ENCODE measurements at places on chromosomes 1 and 21.

GRCh38 chr1:200671235-200671786 is 1.6 kb upstream of the DDX59 start:
- no peak for DNase-seq

DNA sequence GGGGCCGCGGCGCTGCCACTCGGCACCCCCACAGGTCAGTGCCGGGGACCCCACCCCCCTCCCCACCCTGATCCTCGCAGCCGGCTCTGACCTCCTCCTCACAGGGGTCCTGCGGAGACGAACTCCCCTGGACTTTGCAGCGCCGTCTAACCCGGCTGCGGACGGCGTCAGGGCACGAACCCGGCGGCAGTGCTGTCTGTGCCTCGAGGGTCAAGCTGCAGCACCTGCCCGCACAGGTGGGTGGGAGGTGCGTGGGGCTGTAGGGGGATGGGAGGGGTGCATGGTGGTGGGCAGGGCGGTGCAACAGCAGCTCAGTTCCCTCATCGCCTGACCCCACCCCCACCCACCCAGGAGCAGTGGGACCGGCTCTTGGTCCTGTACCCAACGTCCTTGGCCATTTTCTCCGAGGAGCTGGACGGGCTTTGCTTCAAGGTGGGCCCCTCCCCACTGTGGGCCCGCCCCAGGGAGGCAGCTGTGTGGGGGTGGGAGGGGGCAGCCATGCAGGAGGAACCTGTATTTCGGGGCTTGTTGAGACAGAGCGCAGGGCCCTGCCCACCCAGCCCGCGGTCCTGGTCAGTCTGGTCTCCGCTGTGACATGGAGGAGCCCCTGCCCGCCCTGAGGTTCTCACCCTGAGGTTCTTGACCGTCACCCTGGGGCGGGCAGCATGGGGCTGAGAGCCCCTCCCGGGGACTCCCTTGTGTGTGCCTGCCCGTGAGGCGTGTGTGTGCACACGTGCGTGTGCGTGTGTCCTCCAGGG is 4.9 kb downstream of the PLEKHN1 start:
- DNase-seq: no peak

DNA sequence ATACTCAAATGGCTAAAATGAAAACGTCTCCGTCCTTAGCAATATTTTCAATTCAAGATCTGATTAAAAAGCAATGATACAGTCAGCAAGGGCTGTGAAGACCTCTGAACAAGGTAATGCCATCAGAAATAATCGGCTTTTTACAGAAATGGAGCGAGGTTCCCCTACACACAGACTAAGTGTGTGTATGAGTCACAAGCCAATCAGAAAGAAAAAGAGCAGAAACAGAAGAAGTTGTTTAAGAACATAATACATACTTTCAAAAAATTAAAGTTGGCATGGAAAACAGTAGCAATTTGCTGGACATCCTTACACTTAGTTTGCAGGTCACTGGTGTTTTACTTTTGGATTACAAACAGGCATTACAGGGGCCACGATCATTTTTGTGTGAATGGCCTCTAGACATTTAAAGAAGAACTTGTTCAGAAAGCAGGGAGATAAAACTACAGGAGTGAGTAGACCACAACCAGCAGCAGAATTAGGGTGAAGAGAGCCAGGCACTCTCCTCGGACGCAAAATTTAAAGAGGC is 350.0 kb upstream of the RUNX1 start:
- no peak for DNase-seq

GRCh38 chr1:27690183-27690582 is 18.2 kb upstream of the IFI6 start:
- no peak for DNase-seq

DNA sequence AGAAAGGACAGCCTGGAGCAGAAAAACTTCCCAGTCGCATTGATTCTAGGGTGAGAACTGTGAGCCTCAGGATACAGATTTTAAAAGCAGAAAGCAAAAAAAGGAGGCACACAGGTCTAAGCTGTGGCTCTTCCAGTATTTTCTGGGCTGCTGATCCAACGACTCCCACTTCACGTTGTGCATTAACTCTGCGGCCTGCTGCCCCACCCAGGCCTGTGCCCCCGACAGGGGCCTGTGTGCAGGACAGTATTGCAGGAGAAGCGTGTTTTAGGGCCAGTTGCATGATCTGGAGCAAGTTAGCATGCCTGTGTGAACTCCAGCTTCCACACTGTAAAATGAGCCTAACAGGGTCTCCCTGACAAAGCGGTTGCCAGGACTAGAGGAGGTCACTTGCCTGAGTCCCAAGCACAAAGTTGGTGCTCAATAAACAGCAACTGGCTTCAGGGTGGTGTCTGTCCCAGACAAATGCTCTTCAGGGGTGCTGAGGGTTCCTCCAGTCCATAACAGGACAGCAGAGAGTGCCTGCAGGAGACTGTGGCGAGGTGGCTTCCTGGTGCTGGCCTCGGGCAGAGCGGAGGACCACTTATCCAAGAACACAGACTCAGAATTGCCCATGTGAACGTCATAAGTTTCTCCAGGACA is 66.8 kb upstream of the RAB4A start:
- no peak for DNase-seq

- no peak for DNase-seq
Measured at GRCh38 chr1:214718724-214719123, 115.7 kb downstream of the CENPF start.

DNA sequence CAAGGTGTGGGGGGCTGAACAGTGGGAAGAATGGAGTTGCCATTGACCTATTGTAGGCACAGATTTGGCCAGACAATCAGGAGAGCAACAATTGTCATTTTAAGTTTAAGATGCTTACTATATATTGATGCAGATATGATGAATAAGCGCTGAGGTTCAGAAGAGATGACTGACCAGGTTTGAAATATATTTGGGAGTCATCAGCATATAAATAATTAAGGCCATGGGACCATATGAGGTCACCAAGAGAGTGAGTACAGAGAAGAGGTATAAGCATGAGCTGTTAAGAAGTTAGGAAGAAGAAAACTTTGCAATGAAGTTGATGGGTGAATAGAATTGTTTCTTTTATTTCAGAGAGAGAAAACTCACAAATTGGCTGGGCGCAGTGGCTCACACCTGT is 4.5 kb upstream of the GADD45A start:
- DNase-seq: no peak

DNA sequence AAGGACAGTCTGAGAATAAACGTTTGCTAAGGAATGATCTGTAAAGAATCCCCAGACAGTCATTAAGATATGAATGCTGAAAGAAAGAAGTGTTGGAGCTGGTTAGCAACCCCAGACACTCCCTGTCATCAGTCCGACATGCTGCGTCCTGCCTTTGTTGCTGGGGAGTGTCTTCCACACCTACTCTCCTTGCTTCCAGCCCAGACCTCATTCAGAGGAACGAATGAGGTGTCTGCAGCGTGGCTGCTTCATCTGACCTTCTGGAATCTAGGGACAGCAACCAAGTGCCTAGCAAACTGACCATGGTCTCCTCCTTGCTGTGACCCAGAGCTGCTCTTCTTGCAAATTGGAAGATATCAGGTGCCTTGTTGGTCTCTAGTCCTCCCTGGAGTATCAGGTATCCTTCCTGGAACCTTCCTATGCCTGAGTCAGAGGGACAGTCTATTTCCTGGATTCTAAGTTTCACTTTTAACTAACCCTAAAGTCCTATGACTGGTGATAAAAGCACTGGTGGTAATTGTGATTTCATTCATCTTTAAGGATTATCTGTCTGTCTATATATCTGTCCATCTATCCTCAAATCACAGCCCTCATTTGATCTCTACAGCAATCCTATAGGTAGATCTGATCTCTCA is 45.3 kb downstream of the NFASC start:
- DNase-seq: no peak

- DNase-seq: no peak
Measured at GRCh38 chr1:112169517-112169916, 180.0 kb upstream of the KCND3 start.

DNA sequence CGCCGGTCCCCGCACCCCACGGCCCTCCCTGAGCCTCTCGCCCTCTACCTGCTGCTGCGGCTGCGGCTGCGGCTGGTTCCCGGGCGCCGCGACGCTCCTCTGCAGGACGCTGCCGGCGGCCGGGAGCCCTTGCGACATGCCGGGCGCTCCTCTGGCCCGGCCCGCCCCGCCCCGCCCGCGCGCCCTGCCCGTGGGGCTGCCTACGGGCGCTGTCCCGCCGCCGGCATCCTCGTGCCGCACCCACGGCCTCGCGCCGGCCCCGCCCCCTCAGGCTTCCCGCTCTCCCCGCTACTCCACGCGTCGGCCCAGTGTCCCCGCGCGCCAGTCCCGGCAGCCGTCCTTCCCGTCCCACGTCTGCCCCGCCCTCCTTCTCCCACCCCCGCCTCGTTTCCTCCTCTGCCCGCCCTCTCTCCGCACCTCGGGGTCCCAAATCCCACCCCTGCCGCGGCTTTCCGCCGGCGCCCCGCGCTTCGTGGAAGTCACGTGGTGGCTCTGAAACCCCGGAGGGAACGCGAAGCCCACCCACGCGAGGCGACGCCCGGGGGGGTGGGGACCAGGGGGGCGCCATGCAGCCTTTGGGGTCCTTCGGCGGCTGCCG is at the start of gene BATF3:
Gene BATF3, minus strand, starts transcription at position 216 of the 598 bp plus-strand sequence. Its CDS starts 78 bp downstream, at position 138.
- DNase-seq: peak; percentile 69

DNA sequence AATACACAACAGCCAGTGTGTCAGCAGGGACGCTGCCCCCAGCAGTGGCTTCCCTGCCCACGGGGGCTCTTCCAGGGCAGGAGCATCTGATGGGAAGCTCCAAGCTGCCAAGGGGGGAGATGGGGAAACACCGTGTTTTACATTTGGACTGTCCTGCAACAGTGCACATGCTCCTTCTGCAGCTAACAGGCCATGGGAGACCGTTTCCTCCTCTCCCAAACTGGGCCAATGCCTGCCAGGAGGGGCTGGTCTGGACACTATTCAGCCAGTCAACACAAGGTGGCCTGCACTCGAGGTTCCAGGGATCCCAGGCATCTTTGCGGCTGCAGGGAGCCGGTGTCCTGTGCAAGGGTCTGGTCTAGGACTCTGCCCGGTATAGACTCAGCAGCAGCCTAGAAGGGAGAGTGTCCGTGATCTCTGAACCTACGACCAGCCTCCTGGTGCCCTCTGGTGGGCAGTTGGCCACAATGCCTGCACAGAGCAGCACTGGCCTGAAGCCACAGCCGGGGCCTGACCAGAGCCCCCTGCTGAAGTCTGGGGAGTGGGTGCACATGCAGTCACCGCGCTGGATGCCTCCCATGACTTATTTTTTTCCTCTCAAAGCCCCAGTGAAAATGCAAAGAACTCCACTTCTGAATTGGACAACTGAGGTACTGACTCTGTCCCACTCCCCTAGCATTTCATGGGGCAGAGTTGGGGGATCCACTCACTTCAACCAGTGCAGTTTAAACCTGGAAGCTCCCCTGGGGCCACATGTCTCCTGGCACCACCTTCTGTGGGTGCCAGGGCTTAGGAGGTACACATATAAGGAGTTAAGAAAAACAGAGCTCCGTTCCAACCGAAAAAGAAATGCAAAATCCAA is 33.3 kb downstream of the RCC2 start:
- DNase-seq: peak; percentile 37

- no peak for DNase-seq
Measured at GRCh38 chr1:235060607-235061470, 67.8 kb downstream of the TOMM20 start.

DNA sequence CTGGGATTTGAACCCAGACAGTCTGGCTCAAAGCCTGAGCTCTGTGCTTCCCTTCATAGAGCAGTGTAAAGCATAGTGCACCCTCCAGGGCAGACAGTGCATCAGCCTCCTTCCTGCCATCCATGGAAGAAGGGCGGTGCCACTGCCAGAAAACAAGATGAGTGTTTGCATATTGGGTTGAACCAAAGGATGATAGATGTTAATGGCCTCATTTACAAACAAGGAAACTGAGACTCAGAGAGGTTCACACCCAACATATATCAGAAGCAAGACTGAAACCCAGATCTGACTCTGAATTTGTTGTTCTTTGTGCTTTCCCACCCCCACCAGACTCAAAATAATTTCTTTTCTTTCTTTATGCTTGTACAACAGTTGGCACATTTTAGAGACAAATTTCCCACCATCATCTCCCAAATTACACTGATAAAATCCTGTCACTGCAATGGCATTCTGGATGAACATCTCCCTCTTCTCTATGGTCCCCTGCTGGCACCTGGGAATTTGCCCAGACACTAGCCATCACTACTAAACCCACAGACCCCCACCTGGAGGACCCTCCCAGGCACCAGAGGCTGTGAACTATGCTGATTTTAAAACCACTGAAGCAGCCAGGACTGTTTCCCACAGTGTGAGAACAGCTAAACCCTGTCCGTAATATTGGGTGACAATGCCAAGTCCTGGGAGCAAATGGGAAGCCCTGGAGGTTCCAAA is 45.4 kb upstream of the MPZL1 start:
- DNase-seq: no peak

DNA sequence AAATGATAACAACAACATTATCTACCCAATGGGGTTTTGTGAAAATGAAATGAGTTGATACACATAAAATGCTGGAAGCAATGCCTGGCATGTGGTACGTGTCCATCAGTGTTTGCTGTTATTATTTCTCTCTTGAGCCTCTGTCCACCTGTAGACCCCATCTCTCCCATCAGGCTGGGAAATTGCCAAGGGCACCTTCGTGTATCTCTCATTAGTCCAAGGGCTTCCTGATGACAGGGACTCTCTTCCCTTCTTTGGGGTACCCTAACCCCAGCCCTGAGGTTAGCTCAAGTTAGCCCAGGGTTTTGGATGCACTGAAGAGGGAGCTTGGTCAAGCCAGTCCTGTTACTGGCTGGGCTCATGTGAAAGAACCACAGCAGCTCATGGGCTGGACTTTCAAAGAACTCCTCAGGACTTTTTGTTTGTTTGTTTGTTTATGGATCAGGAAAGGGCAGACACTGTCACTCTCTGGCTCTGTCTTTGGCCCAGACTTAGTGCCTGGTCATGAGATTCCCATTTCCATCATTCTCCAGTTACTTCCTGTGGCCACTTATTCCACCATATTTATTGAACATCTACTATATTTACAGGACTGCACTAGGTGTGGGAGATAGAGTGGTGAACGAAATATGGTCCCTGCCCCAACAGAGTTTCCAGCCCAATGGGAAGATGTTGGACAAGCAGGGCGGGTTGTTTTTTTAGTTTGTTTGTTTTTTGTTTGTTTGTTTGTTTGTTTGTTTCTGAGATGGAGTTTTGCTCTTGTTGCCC is 57.4 kb downstream of the NAV1 start:
- no peak for DNase-seq

- DNase-seq: no peak
Measured at GRCh38 chr1:225113265-225113664, 183.8 kb downstream of the DNAH14 start.

DNA sequence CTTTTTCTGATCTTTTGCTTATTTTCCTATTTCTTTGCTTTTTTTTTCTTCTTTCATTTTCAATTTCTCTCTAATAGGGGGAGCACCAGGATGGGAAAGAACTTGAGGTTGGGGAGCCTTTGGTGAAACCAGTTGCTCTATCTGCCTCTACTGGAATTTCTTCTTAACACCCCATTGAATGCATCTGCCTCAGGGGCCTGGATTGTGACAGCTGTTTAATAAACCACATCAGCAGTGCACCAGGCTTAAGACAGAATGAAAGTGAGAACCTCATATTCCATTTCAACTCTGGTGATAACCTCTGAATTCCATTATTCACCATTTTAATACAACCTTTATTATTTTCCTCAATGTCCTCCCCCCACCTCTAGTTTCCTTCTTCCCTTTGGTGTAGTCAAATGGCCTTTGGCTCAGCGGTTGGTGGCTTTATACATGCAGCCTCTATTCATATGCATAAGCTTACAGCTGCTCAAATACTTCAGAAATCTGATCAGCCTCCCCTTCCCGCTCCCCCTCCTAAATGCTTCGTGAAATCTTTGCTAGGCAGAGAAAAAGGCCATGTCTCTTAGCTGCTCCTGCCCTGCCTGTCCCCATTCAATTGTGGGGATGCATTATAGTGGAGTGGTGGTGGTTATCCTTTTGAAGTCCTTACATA is 537.3 kb upstream of the PLXNA2 start:
- no peak for DNase-seq
